ENCODE measurements at places on chromosomes 1 and 21.

DNA sequence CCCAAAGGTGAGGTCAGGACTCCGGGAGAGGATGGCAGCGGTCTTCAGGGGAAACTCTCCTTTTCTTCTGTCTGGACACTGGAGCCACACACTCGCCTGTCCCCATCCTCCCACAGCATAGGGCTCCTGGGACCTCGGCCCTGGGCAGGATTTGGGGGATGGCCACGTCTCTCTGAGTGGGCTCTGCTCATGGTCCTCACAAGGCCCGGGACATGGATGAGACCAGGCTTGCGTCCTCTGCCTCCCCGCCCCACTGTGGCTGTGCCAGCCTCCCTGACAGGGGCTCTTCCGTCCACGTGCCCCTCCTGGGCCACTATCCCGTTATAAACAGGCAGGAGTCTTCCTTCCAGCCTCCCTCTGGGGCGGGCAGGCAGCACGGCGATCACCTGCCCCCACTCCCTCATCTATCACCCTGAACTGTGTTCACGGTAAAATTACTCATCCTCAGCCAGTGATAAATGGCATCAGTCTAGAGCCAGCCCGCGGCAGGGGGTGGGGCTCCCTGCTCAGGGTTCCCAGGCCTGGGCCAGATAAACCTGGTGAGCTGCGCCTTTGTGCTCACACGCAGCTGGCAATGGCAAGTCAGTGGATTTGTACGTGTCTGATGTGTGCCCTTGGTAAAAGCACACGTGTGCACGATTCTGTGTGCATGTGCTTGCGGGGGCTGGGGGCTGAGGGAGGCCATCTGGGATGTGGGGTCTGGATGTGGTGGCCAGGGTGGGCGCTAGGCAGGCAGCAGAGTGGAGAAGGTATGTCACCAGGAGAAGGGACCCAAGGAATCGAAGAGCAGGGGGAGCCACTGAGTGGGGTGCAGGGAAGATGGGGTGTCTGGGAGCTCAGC lies 12.6 kb upstream of the SAMD11 start:
- DNase-seq = no peak

DNA sequence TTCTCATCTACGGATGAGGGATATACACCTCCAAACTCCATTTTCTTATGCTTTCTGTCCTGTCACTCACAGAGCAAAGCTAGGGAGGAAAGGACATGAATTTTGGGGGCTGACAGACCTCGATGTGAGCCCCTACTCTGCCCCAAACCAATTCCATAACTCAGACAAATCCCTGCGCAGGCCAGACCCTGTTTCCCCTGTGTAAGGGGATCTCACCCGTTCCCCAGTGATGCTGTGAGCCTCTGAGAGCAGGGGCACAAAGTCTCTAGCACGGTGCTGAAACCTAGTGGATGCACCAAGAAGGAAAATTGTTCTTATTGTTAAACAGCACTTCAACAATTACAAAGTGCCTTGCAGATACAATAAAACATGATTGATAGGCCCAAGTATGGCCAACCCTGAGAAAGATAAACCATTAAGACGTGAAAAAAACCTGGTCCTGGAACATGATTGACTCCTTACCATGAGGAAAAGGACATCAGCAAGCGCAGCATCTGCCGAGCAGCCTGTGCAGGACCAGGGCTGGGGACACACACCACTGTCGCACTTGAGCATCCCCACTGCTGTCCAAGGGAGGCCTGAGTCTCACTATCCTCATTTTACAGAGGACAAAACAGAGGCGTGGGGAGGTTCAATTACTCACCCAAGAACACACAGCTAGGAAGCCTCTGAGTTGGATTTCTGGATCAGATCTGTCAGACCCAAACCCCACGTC lies 137.8 kb downstream of the GLIS1 start:
- DNase-seq = no peak

DNA sequence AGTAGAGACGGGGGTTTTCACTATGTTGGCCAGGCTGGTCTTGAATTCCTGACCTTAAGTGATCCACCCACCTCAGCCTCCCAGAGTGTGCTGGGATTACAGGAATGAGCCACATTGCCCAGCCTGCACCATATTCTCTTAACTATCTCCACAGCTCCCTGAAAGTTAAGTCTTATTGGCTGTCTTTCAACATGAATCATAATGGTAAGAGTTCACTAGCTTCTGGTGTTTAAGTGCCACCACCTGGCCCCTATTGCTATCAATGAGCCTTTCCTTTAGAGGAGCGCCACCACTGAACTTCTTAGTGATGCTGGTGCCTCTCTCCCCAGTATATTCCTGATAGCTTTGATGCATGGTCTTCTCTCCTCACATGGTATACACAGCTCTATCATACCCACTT lies 15.7 kb downstream of the ZFYVE9 start:
- DNase-seq = peak; percentile 58

- DNase-seq = peak; percentile 84
These were observed 13.5 kb upstream of the CHI3L1 start for GRCh38 chr1:203199816-203200571.

DNA sequence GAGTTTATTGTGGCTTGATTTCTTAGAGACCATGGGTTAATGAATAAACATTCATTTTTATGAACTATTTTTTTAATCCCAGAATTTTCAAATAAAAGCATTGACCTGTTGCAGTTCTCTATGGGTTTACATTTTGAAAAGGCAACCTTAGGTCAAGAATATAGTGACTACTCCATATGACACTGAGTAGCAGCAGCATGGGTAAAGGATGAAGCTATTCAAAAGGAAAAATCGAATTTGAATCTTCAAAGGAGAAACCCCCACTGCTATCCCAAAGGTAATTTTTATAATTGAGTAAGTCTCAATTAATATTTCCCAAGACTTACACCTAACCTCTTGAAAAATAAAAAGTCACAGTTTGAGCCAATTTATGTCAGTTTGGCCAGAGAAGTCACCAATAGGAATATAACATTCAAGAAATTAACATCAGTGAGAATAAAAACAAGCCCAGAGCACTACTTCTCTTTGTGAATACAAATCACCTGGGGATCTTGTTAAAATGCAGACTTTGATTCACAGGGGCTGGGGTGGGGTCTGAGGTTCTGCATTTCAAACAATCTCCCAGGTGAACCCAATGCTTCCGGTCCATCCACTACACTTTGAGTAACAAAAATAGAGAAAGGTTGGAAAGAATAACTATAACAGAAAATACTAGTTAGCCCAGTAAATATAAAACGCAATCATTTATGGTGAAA lies 39.8 kb downstream of the USP1 start:
- DNase-seq = no peak

DNA sequence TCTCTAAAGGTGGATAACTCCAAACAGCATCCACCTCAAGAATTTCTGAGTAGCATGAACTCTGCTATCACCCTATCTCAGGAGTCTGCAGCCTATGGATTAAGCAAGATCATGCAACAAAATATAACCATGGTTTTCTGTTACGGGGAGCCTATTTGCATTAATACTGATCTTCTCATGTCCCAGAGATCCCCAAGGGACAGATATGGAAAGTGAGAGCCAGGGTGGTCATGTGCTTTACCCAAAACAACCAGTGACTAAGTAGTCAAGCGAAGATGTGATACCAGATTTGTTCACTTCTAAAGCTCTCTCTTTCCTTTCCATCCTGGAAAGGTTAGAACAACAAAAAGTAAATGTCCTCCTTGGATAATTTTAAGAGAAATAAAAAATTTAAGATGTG lies 125.1 kb downstream of the PRRX1 start:
- no peak for DNase-seq

DNA sequence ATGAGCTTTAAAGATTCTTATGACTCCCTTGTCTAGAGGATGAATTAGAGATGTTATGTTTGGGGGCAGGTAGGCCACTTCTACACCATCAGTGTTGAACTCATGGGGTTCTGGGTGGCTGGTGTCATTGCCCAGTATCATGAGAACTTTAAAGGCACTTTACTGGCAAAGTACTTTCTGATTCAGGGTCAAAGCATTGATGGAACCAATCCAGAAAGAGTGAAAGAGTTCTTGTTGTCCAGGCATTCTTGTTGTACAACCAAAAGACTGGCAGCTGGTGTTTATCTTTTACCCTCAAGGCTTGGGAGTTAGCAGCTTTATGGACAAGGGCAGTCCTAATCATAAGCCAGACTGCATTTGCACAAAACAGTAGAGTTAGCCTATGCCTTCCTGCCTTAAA lies 673.0 kb downstream of the USP25 start:
- peak; percentile 41 for DNase-seq

DNA sequence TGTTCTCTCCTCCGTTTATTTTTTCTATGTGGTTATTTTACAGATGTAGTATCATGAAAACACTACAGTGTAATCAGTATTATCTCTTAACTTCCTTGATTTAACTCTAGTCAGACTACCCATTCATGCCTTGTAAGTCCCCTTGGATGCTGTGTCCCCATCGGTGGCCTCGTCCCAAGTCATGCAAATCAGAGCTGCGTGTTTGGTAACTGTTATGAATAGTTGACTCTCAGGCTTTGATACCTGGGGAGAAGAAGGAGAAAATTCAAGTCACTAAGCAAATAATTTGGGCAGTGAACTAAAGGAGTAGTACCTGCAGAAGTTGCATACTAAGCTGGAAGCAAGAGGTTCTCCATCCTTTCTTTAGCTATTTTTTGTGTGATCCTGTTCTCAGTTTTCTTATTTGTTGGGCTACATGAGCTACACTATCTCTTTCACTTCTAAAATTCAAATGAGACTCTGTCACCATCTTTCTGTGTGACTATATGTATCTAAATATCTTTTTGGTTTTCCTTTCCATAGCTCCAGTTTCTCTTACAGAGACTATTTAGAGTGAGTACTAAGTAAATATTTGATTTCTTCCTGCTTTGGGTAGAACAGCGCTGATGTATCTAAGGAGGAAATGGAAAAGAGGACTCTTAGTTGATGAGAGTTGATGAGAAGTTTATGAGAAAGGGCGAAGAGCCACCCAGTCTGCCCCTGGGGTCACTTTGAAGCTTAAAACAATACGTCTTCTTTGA lies 50.9 kb downstream of the VANGL2 start:
- no peak for DNase-seq

DNA sequence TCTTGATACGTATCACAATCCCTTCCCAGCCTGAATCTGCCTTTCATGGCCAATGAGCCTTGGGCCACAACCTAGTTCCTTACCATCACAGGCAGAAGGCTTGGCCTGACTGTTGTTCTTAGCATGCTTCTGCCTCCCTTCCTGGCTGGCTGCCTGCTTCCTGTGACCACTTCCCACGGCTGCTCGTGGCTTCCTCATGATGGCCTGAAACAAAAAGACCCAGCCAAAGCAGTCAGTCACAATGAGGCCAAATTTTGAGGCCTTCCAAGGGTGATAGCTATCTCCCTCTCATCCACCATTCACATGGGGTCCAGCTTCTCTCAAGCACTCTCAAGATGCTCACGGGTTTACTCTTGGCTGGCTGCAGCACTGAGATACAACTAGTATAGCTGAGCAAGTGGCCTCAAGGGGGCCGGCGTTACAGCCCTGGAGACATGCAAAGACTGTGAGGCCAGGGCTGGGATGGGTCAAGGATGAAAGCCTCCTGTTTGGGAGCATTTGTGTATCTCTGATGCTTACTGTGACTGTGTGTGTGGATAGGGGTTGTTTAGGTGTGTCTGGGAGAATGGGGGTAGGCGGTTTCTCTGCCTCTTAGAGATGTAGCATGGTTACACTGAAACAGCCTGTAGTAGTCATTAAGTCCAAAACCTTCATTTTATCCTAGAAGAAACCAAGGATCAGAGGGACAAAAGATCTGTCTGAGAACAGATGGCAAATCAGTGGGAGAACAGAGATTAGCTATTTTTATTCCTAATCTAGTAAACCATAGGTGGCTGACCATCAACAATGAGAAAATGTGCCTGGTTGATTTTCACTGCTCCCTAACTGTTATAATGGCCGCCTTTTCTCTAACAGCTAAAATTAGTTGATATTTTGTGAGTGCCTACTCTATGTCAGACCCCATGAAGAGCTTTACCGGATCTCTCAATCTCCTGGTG lies 5.4 kb upstream of the TOE1 start:
- no peak for DNase-seq

- peak; percentile 95 for DNase-seq
These were observed 41.4 kb downstream of the ANP32E start for GRCh38 chr1:150194381-150195031.

DNA sequence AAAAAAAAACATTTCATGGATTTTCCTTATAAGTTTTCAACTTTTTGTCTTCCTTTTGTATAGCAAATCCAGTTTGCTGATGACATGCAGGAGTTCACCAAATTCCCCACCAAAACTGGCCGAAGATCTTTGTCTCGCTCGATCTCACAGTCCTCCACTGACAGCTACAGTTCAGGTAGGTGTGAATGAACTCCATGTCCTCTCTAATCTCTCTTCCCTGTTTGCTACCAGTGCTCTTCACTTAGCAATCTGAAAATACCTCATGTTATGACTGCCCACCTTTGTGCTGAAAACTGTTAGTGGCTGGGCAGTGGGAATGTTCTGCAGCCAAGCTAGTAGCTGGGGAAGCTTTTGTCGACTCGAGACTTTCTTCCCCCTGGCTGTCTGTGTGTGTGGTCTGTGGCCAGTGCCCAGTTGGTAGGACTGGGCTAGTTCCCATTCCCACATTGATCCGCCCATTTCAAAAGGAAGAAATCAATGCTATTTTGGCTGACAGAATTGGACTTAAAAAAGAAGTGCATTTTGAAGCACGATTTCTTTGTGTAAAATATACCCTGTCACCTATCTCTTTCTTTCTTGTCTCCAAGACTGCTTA lies 24.5 kb downstream of the AHCYL1 start:
- no peak for DNase-seq

- no peak for DNase-seq
These were observed 28.6 kb downstream of the KIF26B start for GRCh38 chr1:245183429-245183828.

DNA sequence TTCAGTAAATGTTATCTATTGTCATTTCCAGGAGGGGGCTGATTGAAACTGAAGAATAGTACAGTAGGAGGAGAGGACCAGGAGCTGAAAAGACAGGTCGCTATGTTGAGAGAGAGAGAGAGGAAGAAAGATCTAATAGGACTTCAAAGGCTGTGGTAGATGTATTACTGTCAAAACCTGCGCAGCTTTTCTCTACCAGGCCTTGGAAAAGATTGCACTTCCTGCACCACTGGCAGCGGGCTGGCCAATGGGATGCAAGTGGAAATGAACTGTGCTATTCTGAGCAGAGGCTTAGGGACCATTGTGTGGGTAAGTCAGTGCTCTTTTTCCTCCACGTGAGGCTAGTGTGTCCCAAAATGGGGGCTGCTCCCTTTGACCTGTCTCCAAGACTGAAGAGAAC lies 47.1 kb downstream of the MDM4 start:
- no peak for DNase-seq

- DNase-seq = no peak
These were observed 42.8 kb downstream of the SLC37A1 start for GRCh38 chr21:42556476-42556875.

GRCh38 chr1:14247666-14248065 lies 350.8 kb upstream of the KAZN start:
- no peak for DNase-seq
